ENCODE measurements at places on chromosomes 12 and 14.

GRCh38 chr14:66884149-66884548 is 305.1 kb upstream of the GARIN2 start:
- no peak for DNase-seq

- DNase-seq = peak; percentile 17
These were observed 450 bp downstream of the SINHCAF start for GRCh38 chr12:31325524-31325875.

- no peak for DNase-seq
These were observed 280.9 kb upstream of the FLRT2 start for GRCh38 chr14:85248881-85249635.

- DNase-seq = no peak
These were observed 34.6 kb upstream of the NID2 start for GRCh38 chr14:52103416-52103815.

DNA sequence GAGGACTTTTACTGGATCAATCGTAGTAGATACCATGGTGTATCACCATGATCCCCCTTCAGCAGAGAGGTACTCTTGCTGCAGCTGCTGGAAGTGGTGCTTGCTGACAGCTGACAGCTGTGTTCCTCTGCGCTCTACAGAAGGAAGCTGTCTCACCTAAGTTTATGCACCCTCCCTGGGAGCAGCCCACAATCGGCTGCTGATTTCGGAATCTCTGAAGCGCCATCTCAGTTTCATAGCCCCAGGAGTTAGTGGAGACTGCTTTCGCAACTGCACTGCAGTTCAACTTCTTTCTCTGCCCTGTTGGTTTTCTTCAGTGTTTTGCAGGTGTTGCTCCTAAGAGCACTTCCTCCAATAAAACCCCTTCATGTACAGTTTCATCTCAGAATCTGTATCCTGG is 237.9 kb downstream of the PAWR start:
- DNase-seq = no peak

DNA sequence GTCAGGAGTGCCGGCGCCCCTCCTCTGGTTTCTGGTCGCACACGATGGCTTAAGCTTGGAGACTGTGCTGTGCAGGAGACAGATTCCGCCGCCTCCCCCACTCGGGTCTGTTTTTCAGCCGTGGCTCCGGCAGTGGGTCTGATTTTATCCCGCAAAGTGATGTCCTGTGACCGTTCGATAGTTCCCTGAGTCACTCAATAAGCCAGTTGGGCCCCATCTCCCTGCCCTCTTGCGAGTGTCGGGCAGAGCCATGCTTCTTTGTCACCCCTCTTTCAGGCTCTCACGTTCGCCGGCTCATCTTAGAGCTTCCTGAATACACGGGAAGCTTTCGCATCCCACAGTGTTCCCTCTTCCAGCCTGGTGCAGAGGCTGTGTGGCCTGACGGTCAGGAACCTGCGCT is 127.8 kb upstream of the RFLNA start:
- no peak for DNase-seq

- no peak for DNase-seq
These were observed 53.6 kb downstream of the FBXO34 start for GRCh38 chr14:55324812-55325211.

- no peak for DNase-seq
These were observed 6.1 kb downstream of the CHD8 start for GRCh38 chr14:21449899-21450216.

DNA sequence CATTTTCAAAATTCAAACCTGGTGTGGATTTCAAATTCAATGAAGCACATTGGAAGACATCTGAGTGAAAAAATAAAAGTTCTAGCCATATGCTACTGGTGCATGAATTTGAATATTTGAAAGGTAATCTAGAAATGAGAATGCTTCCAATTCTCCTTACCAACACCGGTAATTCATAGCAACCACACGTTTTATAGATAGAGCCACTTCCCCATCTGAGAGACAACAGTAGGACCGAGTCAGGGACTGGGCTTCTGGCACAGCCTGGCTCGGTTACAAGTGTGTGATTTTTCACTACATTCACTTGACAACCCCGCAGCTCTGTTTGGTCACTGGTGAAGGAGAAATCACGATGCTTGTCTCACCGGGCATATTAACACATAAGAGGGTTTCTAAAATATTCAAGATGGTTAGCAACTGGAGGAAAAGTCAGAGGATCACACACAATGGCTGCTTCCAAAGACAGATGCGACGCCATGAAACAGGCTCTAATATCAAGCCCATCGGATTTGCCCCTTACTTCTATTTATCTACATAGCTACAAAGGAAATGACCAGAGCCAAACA is 86.5 kb upstream of the FOXN3 start:
- peak; percentile 23 for DNase-seq

DNA sequence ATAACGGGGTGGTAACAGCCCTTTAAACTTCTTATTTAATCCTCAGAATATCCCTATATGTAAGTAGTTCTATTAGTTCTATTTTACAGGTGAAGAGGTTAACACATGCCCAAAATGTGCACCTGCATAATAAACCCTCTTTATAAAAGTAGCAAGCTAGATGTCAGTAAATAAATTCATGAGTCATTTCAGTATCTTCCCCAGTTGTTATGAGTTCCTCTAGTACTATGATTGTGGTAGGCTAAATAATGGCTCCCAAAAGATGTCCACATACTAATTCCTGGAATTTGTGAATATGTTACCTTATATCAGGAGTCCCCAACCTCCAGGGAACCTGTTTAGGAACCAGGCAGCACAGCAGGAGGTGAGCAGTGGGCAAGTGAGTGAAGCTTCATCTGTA is 106.5 kb downstream of the TMTC3 start:
- DNase-seq = no peak

DNA sequence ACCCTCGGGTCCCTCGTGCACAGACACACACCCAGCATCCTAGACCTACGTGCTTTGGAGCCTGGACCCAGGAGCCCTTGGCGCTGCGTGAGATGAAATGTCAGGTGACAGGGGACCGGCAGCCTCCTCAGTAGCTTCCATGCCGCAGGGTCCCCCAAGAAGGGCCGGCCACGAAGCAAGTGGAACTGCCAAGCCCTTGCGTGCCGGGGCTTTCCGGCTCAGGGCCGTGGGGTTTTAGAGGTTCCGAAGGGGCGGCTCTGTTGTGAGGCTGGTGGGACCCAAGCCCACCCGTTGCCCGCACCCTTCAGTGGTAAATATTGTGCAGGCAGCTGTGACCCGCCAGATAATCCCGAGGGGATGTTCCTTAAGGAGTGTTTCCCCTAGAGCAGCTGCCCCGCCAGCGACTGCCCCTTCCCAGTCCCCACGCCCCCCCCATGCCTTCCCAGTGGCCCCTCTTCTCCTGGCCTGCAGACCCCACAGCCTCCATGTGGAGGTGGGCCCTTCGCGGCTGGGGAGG is 133.7 kb downstream of the ADGRD1 start:
- DNase-seq = no peak

GRCh38 chr12:101637936-101638335 is 43.2 kb downstream of the MYBPC1 start:
- no peak for DNase-seq

- DNase-seq = peak; percentile 88
These were observed 170.1 kb upstream of the FKBP4 start for GRCh38 chr12:2624543-2625288.

GRCh38 chr12:64792128-64792527 is 32.3 kb upstream of the TBC1D30 start:
- DNase-seq = no peak

DNA sequence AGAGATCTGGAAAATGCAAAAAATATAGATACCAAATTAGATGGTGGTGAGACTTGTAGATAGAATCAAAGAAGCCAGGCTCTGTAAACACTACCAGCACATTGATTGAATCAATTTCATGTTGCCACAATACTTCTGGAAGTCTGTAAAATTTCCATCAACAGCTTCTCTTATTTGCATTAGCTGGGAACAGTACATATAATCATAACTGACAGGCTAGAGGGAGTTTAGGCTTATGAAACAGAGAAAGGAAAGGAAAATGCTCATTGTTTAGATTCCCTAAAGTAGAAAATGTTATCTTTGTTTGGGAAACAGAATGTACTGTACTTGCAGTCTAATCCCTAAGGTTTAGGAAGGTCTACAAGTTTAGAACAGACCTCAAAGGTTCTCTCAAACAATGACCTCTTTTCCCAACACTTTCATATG is 335.2 kb downstream of the CEP128 start:
- DNase-seq = no peak

GRCh38 chr12:67720351-67720856 is 71.9 kb downstream of the DYRK2 start:
- DNase-seq = no peak

- peak; percentile 52 for DNase-seq
These were observed 9.4 kb downstream of the GCH1 start for GRCh38 chr14:54893151-54893760.

DNA sequence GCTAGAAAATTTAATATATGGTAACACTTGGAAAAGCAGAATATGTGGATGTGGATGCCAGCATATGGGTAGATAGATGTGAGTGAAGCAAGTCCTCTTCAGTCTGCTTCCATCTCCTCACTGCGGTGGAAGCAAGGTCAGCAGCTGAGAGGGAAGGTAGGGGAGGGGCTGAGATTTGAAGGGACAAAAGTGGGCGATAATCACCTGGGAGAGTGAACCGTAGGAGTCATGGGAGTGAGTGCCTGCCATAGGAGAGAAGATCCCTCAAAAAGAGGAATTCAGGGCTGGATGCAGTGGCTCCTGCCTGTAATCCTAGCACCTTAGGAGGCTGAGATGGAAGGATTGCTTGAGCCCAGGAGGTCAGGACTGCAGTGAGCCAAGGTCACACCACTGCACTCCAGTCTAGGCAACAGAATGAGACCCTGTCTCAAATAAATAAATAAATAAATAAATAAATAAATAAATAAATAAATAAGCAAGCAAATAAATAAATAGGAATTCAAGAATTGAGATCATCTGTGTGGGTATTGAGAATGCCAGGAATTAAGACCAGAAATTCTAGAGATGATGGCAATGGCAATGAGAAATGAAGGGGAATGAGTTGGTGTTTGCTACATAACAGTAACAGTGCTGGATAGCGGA is 123.4 kb downstream of the BICD1 start:
- DNase-seq = no peak

DNA sequence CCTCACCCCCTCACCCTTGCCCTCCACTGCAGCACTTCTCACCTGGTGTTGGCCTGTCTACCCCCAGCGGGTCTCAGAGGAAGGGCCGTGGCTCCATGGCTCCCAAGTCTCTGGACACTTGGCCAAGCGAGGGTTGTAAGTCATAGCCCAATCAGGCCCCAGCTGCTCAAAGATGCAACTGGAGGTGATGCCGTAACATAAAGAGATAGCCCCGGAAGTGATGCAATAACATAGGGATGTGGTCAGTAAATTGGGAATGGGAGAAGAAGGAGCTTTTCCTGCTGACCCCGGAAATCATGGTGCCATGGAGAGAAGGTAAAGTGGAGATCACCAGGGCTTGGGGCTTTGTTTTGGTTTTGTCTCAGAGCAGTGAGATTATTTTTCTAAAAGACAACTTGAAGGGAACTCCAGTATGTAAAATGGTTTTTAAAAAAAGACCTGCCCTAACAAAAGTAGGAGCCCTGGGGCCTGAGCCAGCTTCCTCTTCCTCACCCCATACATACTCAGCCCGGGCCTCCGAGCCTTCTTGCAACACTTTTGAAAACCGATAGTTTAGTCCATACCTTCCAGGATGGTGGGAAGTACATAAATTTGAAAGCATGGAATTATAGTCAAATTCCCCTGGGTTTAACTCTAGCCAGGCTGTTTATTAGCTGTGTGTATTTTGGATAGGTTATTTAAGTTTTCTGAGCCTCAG is 212.5 kb downstream of the CRADD start:
- no peak for DNase-seq

GRCh38 chr12:78385541-78385940 is 479.0 kb upstream of the SYT1 start:
- no peak for DNase-seq

GRCh38 chr14:52129721-52130120 is 60.9 kb upstream of the NID2 start:
- no peak for DNase-seq

DNA sequence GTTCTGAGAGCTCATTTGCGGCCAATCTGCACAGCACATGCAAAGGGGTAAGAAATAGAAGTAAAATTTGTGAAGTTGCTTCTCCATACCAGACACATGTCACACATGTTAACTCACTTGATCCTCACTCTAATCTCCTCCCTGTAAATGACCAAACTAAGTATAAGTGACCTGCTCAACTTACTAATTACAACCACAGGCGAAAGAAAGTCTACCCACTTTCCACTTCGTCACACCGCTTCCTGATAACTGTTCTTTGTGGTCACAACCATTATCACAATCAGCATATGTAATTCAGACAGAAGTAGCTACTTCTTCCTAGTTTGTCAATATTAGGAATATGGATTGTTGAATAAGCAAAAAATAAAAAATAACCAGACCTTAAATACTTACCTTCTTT is 293.7 kb upstream of the CLEC14A start:
- DNase-seq = peak; percentile 52

- DNase-seq = no peak
These were observed 384.6 kb downstream of the APAF1 start for GRCh38 chr12:99029511-99030271.

GRCh38 chr14:61380984-61381383 is 59.6 kb downstream of the PRKCH start:
- DNase-seq = no peak

DNA sequence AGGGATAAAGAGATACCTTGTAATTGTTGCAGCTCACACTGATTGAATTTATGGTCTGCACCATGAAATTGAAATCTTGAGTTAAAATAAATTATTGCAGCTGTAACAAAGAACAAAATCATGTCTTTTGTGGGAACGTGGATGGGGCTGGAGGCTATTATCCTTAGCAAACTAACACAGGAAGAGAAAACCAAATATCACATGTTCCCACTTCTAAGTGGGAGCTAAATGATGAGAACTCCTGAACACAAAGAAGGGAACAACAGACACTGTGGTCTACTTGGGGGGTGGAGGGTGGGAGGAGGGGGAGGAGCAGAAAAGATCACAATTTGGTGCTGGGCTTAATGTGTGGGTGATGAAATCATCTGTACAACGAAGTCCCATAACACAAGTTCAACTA is 22.6 kb downstream of the ERP27 start:
- no peak for DNase-seq

GRCh38 chr12:12606781-12607589 is 4.7 kb upstream of the CREBL2 start:
- DNase-seq = no peak

DNA sequence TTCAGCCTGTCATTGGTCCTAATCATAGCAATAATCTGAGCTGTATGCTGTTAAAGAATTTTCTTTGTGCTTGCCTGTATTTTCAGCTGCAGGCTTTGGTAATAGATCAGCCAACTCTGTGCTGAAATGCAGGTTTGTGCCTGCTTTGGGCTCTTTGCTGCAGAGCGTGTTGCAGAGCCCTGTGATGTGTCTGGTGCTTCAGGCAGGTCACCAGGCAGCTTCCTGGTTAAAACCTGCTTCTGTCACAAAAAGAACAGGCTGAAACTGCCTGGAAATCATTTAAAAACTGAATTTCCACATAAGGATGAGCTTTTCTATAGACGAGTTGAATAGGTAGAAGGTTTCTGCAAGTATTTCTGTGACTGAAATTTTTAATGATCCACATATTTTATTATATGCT is 3.1 kb downstream of the DIP2B start:
- no peak for DNase-seq
